GM23248 (cell line): ENCODE measurements at places on chromosomes 2 and 18. TPM values are rescaled to one million over a fixed set of nuclear protein-coding genes. Genes with fewer than 3 reads are reported as not detected.

The OTOS gene
- not detected in 2 replicates for polyA plus RNA-seq

The CRYBA2 gene
- polyA plus RNA-seq: not detected in 2 replicates

The FOXD4L1 gene
- polyA plus RNA-seq: not detected in 2 replicates

The IL36G gene
- not detected in 2 replicates for polyA plus RNA-seq

The OR6B3 gene
- polyA plus RNA-seq: not detected in 2 replicates
